ENCODE measurements at places on chromosomes 4 and X. TPM values are rescaled to one million over a fixed set of nuclear protein-coding genes. Genes with fewer than 3 reads are reported as not detected.

- no peak for DNase-seq
These were observed 5.5 kb downstream of the INPP4B start for GRCh38 chr4:142840516-142841123.

DNA sequence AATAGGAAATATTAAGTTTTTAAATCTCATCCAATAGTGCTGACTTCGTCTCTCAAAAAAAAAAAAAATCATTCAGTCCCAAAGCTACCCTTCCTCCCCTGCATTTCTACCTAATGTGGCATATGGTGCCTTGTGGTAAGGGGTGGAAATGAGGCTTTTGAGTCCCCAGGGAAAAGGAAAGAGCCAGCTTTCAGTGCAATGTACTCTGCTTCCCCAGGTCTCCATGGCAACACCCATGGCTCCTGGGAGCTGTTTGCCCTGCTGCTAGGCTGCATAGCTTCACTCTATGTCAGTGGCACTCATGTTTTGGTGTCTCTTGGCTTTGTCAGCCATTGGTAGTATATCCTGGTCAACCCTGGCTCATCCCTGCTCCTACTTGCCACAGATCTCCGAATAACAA is 175.9 kb downstream of the SLC39A8 start:
- DNase-seq = no peak

GRCh38 chr4:143406523-143406922 is 69.8 kb downstream of the GAB1 start:
- DNase-seq = no peak

- peak; percentile 18 for DNase-seq
These were observed 186.9 kb downstream of the LRBA start for GRCh38 chr4:150828159-150828558.

DNA sequence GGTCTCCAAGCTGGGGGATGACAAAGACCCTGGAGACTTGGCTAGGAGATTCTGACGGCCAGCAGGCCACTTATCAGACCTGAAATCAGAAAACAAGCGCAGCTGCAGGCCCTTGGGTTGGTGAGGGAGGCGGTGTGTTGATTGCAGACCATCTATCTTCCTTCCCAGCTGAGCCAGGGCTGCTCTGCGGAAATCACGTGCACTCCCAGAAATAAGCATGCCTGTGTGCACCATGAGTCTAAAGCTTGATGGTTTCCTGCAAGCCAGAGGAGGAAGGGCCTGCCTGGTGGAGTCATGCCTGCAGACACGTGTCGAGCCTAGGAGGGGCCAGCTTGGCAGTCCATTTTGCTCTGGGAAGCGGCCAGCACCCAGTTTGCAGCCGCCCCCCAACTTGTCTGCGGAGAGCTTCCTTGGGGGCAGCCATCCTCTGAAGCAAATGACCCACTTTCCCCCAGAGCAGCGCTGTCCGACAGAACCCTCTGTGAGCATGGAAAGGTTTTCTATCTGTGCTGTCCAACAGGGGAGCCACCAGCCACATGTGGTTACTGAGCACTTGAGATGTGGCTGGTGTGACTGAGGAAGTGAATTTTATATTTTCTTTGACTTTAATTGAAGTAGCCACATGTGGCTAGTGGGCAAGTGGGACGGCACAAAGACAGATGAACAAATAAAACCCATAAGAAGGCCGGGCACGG is 175.7 kb upstream of the BCOR start:
- DNase-seq = no peak

- DNase-seq = no peak
These were observed 341.3 kb downstream of the ADGRL3 start for GRCh38 chr4:61541459-61541858.

GRCh38 chr4:52954560-52955170 is 92.5 kb downstream of the RASL11B start:
- no peak for DNase-seq

- no peak for DNase-seq
These were observed 39.8 kb downstream of the MFAP3L start for GRCh38 chr4:169986369-169986768.

- no peak for DNase-seq
These were observed 22.8 kb upstream of the HADH start for GRCh38 chr4:107966903-107967302.

GRCh38 chrX:22141047-22141730 is 109.1 kb downstream of the PHEX start:
- no peak for DNase-seq

DNA sequence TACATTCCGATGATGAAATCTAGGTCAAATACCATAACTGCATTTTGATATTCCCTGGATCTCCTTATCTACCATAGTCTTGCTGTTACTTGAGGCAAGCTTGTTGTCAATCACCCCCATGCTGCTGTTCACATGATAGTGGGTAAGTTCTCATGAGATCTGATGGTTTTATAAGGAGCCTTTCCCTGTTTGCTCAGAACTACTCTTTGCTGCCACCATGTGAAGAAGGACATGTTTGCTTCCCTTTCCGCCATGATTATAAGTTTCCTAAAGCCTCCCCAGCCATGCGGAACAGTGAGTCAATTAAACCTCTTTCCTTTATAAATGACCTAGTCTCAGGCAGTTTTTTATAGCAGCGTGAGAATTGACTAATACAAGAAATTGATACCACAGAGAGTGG is 432.0 kb downstream of the GLUD2 start:
- no peak for DNase-seq

DNA sequence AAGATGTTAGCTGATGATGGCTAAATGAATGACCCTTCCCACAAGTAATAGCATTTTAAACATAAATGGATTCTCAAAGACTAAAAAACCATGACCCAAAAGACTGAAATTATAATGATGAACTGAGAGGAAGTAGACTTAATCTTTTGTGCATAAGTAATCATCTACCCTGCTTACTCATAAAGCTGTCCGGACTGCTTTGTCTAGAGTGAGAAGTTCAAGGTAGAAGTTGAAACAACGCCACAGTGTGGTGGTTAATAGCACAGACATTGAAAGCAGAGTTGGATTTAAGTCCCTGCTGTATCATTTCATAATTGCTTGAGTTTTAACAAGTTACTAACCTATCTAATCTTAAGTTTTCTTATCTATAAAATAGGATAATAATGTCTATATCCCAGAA is 346.6 kb downstream of the CENPC start:
- no peak for DNase-seq

Gene TEC
- 0.83 TPM for total RNA-seq

Gene TKTL1
- not detected for total RNA-seq

Gene P2RY4
- 0.18 TPM for total RNA-seq

Gene PASD1
- not detected for total RNA-seq

Gene TMEM131L
- 37.7 TPM for total RNA-seq
